Peyer's patch (tissue), 4 donors: ENCODE measurements at places on chromosomes 5 and 9. TPM values are rescaled to one million over a fixed set of nuclear protein-coding genes. Genes with fewer than 3 reads are reported as not detected.

DNA sequence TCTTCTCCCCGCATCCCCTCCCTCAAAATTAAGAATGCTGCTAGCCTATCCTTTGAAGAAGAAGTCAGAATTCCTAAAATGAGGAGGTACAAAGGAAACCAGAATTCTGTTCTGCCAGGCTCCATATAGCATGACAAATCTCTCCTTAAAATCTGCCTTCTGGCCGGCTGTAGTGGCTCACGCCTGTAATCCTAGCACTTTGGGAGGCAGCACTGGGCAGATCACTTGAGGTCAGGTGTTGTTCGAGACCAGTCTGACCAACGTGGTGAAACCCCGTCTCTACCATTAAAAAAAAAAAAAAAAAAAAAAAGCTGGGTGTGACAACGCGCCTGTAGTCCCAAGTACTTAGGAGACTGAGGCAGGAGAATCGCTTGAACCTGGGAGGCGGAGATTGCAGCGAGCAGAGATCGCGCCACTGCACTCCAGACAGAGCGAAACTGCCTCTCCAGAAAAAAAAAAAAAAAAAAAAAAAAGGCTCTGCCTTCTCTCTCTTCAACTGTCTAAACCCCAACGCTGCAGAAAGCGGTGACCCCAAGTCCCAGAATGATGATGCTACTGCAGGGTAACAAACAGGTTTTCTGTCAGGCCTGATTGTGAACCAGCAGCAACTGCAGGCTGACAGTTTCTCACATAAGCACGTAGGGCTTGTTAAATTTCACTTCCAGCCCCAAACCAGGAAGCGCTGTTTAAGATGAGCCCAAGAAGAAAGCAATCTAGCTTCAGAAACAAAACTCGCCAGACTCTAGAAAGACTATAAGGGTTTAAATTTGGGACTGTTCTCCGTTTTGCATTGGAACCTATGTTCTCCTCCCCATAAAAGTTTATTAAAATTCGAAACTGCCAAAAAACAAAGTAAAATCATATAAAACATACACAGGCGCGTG, 963 bp upstream of the CAST start:
- no peaks in the 10 kb centered on the region for H3K4me1 ChIP-seq
- no peaks in the 10 kb centered on the region for H3K27me3 ChIP-seq
- no peaks in the 10 kb centered on the region for H3K36me3 ChIP-seq
- H3K4me3 ChIP-seq = peak overlapping the region; percentile 93
- peak overlapping the region; percentile 99 for H3K27ac ChIP-seq

Gene ANKRD20A1
- 16.3 TPM for total RNA-seq

DNA sequence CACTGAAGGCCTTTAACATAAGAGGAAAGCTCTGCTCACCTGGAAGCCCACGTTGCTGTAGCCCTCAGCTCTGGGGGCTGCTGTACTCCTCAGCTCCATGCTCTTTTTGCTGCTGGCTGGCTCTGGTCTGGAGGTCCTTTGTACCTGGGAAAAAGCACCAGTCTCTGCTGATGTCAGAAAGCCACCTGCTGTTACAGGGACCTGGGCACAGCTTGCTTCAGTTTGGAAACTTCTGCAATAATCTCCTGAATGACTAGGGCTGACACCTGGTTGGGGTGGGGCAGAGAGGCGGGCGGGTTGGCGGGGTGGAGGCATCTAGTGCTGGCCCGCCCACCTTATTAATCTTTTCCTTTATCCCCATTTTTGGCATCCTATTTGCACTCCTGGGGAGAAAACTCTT, at the start of gene SLC28A3:
Gene SLC28A3, minus strand, starts transcription at position 224 of the 400 bp plus-strand sequence. Its CDS starts 125 bp downstream, at position 99.
- no peaks in the 10 kb centered on the region for H3K36me3 ChIP-seq
- no peak within 1 kb of the TSS for H3K27ac ChIP-seq
- H3K27me3 ChIP-seq = no peaks in the 10 kb centered on the region
- peak; percentile 56 for DNase-seq

GRCh38 chr5:10328323-10328722, 20.6 kb upstream of the CMBL start:
- H3K27ac ChIP-seq = no peak overlapping the region
- H3K36me3 ChIP-seq = no peaks in the 10 kb centered on the region
- peaks cover 29% of the 10 kb centered on the region for H3K4me1 ChIP-seq
- no peak overlapping the region for H3K4me3 ChIP-seq
- DNase-seq = no peak
- no peaks in the 10 kb centered on the region for H3K27me3 ChIP-seq

Gene INSL4
- total RNA-seq = not detected

DNA sequence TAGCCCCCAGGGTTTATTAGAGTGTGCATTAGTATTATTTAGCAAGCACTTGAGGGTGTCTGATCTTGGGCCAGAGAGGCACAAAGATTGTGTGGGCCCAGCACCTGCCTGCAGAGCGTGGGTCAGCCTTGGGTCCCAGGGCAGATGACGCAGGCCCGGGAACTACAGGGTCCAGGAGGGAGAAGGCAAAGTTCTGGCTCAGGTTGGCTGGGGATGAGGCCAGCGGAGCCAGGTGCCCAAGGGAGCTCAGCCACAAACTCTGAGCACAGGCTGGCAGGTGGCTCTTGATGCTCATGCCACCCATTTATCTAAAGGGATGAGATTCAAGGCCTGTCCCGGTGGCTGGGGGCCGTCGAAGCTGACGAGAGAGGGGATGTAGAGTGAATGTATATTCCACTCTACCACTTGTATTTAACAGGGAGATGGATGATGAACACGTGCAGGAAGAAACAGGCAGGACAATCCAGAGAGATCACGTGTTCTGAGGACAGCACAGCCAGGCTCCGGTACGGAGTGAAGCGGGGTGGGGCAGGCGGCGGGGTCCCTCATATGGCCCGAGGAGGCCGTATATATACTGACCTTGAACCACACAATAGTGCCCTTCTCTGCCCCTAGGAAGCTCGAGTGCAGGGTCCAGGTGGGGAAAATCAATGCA, 818 bp upstream of the OBP2A start:
- H3K27me3 ChIP-seq = no peaks in the 10 kb centered on the region
- H3K27ac ChIP-seq = no peak overlapping the region
- peak; percentile 24 for DNase-seq

Gene HBEGF
- total RNA-seq = 4.1 TPM

DNA sequence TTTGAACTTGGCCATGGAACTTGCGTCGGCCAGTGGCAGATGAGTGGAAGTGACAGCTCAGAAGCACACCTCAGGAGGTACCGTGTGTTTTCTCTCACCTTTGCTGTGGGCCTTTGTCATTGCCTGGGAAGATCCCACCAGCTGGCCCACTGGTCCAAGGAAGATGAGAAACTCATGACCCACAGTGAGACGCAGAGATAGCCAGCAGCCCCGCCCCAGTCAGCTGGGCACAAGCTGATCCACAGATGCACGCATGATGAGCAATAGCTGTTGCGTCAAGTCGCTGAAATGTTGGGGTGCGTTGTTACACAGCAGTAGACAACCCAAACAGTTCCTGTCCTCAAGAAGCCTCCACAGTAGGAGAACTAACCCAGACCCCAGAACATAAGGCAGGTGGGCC, 30.8 kb upstream of the UNC5A start:
- H3K4me1 ChIP-seq = no peaks in the 10 kb centered on the region
- H3K27me3 ChIP-seq = no peaks in the 10 kb centered on the region
- H3K4me3 ChIP-seq = no peak overlapping the region

DNA sequence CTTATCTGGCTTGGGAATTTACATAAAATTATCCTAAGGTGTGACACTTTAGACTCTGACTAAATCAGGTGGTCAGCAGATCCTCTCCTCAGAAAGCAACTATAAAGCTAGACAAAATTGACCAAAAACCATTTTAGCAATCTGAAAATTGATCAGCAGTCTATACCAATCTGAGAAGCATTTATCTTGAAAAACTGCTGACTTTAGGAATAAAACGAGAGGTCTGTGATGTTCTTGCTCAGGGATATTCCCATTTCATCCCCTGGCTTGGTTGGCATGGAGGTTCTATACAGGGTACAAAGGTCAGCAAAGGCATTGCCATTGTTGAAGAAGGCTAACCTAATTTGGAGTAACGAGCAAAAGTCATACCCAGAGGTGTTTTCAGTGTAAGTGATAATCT, 11.7 kb downstream of the SPINK5 start:
- no peak overlapping the region for H3K4me3 ChIP-seq
- no peak for DNase-seq
- H3K27me3 ChIP-seq = no peaks in the 10 kb centered on the region
- no peak overlapping the region for H3K27ac ChIP-seq

GRCh38 chr5:90366948-90367347, 42.6 kb downstream of the CETN3 start:
- H3K4me1 ChIP-seq = no peaks in the 10 kb centered on the region
- H3K36me3 ChIP-seq = no peaks in the 10 kb centered on the region
- no peak for DNase-seq
- H3K27ac ChIP-seq = no peak overlapping the region
- no peak overlapping the region for H3K4me3 ChIP-seq
- no peaks in the 10 kb centered on the region for H3K27me3 ChIP-seq

DNA sequence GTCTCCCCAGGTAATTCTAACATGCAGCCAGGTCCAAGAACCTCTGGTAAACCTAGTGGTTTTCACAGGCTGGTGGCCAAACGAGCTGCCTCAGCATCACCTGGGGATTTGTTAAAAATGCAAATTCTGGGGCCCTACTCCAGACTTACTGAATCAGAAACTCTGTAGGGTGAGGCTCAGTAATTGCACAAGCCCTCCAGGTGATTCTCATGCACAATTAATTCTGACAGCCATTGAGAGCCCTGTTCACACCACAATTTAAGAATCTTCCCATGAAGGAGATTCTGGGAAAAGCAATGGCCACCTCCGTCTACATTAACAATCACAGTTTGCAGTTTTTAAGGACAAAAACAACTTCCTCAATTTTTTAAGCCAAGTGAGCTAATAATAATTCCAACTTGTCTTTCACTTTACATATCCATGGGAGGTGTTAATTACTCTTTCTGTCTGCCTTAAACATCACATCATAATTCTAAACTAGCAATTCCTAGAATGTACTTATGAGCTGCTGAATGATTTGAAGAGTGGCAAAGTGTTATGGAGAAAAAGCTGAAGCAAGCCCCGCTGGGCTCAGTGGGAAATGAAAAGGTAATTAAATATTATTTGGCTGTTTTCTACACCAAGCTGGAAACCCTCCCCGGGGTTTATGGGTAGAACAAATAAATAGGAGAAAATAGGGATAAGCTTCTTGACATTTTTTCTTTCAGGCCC, 70.0 kb downstream of the GLDC start:
- DNase-seq = peak; percentile 55
- H3K36me3 ChIP-seq = no peaks in the 10 kb centered on the region
- H3K27ac ChIP-seq = no peak overlapping the region
- H3K4me1 ChIP-seq = peaks cover 4% of the 10 kb centered on the region
- no peak overlapping the region for H3K4me3 ChIP-seq

- no peak for DNase-seq
- no peak overlapping the region for H3K4me3 ChIP-seq
- no peaks in the 10 kb centered on the region for H3K36me3 ChIP-seq
- H3K4me1 ChIP-seq = no peaks in the 10 kb centered on the region
- no peak overlapping the region for H3K27ac ChIP-seq
- no peaks in the 10 kb centered on the region for H3K27me3 ChIP-seq
Measured at GRCh38 chr5:3889412-3890142, 293.9 kb downstream of the IRX1 start.

DNA sequence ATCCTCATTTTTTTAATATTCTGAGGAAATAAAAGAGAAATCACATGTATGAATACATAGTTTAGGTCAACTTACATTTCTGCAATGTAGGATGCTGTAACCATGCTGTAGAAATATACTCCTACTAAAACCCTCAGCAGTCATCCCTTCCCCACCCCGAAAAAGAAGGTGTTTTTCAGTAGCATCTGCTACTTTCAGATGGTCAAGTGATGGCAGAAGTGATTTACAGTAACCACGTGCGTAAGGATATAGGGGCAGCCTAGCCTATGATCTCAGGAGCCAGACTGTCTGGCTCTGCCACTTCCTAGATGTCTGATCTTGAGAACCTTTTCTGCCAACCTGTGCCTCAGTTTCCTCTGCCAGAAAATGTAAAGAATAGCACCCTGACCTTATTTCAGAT, 26.0 kb upstream of the SYK start:
- no peak for DNase-seq
- peaks cover 5% of the 10 kb centered on the region for H3K4me1 ChIP-seq
- no peak overlapping the region for H3K4me3 ChIP-seq
- H3K27me3 ChIP-seq = no peaks in the 10 kb centered on the region
- no peak overlapping the region for H3K27ac ChIP-seq

GRCh38 chr5:151144922-151145321, 12.7 kb downstream of the ANXA6 start:
- no peaks in the 10 kb centered on the region for H3K36me3 ChIP-seq
- H3K4me1 ChIP-seq = no peaks in the 10 kb centered on the region
- H3K4me3 ChIP-seq = no peak overlapping the region

Gene RORB
- total RNA-seq = under 0.01 TPM

DNA sequence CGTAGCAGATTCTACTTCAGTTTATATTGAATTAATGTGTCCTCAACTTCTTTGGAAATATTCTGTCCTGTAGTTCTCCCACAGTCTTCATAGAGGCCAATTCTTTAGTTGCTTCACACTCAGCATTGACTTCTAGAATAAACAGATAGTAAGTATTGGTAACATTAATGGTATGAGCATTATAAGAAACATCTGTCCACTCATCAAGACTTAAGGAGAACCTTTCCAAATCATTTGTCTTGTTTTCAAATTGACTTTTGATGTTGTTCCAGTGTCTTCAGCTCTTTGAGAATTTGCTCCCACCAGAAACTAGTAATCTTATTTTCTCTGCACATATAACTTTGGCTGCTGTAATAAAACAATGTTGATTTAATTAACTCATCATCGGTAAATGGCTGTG, 18.3 kb downstream of the RANBP17 start:
- no peak for DNase-seq
- no peak overlapping the region for H3K27ac ChIP-seq
- H3K4me1 ChIP-seq = no peaks in the 10 kb centered on the region
- H3K27me3 ChIP-seq = no peaks in the 10 kb centered on the region
- H3K36me3 ChIP-seq = no peaks in the 10 kb centered on the region
- H3K4me3 ChIP-seq = no peak overlapping the region

Gene IFNA13
- total RNA-seq = not detected

DNA sequence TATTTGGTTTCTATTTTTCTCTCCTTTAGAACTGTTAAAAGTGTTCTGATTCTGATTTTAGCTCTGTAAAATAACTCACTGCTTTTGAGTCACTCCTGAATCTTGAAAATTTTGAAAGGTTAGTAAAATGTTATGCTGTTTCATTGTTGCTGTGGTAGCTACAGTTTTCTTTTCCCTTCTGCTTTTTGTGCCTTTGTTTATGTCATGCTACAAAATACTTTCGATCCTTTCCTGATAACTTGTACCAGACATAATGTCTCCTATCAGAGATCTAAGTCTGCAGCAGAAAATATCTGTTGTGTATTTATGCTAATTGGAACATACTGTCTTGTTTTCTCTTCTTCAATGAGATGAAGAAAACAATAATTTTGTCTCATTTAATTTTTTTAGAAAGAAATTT, 26.9 kb upstream of the CEP120 start:
- H3K4me3 ChIP-seq = no peak overlapping the region
- no peak overlapping the region for H3K27ac ChIP-seq
- H3K4me1 ChIP-seq = no peaks in the 10 kb centered on the region
- no peaks in the 10 kb centered on the region for H3K27me3 ChIP-seq

DNA sequence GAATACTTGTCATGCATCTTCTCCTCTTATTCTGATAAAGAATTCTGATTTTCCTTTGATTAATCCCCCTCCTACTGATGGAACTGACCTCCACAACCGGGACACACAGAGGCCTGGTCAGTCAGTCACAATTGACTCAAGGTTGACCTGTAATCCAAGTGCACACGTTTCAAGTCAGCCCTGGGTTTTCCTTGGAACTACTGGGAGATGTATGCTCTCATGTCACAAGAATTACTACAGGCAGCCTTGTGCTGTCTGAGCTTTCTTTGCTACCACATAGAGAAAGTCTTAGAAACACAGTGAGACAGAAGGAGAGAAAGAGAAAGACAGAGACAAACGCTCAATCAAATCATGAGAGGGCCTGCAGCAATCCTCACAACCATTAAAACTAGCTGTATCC, 345.8 kb downstream of the PDE4D start:
- H3K27ac ChIP-seq = no peak overlapping the region
- no peak overlapping the region for H3K4me3 ChIP-seq
- no peak for DNase-seq
- no peaks in the 10 kb centered on the region for H3K27me3 ChIP-seq
